EH (cell line): ENCODE measurements at places on chromosomes 6 and 20.
A peak's percentile ranks its signal among the peaks of the same experiment; 100 is the strongest.

GRCh38 chr6:53925891-53926290 lies 131.1 kb downstream of the LRRC1 start:
- no peak for DNase-seq

DNA sequence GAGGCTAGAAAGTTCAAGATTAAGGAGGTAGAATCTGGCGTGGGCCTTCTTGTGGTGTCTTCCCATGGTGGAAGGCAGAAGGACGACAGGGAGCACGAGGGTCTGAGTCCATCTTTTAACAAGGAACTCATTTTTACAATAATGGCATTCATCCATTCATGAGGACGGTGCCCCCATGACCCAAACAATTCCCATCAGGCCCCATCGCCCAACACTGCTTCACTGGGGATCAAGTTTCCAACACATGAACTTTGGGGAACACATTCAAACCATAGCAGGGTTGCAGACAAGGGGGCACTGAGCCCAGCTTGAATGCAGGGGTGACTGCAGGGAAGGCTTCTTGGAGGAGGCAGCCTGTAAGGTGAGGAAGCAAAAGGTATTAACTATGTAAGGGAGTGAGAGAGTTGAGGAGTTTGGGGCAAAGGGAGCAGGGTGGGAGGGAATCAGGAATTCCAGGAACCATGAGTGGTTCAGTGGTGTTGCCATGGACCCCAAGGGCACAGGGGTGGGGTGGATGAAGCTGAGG lies 5.5 kb downstream of the RAB44 start:
- DNase-seq: no peak

- DNase-seq: no peak
Measured at GRCh38 chr20:56736285-56736857, 107.3 kb downstream of the TFAP2C start.

GRCh38 chr20:4896971-4897497 lies 104.3 kb downstream of the SLC23A2 start:
- DNase-seq: no peak

DNA sequence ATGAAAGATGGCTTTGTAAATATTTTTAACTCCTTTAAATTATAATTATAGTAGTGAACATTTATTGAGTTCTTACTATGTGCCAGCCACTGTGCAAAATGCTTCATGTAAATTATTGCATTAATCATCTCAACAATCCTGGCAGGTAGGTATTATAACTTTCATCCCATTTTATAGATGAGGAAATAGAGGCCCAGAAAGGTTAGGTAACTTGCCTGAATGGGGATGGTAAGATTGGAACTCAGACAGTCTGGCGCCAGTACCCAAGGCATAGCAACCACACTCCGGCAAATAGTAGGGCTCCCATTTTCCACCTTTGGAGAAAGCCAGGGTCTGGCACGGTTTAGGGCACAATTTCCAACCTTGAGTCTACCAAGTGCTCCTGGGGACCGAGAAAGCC lies 129.8 kb downstream of the VEGFA start:
- no peak for DNase-seq

DNA sequence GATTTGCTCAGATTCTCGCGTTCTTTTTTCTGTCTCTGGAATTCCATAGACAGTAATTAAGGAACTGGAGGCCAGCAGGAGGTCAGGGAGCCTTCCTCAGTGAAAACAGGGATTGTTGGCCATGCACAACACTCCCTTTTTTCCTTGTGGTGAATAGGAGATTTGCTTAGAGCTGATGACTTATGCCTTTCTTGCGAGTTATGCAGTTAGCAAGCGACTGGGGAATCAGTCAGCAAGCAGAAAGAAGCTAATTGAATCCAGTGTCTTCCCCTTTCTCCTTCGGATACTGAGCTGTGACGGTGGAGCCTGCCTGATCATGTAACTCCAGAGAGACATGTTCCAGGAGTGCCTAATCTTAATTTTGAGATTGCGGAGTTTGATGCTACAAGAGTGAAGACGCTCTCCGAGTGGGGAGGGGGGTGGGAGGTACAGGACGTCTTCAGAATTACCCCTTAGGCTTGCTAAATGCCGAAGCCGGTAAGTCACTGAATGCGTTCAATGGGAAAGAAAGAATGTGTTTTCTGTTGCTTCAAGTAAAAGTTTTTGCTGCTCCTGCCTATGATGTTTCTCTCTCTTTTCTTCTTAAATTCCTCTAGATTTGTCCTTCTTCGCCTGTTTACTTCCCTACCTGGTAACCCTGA lies 165.9 kb downstream of the SASH1 start:
- DNase-seq: peak; percentile 93

- no peak for DNase-seq
Measured at GRCh38 chr20:16710781-16711180, 19.0 kb upstream of the SNRPB2 start.

DNA sequence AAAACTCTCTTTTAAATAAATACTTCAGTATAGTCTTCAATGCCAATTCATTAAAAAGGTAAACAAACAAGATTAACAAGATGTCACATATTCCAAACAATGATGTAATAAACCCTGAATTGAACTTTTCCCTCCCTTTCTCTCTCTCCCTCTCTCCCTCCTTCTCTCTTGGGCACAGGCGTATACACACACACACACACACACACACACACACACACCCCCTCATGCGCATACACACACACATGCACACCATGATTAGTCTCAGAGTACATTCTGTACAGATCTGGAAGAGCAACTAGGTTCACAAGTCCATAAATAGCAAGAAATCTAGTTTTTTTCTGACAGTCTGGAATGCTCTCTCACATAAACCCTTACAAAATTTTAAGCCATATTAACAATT lies 128.3 kb downstream of the DST start:
- DNase-seq: peak; percentile 15

DNA sequence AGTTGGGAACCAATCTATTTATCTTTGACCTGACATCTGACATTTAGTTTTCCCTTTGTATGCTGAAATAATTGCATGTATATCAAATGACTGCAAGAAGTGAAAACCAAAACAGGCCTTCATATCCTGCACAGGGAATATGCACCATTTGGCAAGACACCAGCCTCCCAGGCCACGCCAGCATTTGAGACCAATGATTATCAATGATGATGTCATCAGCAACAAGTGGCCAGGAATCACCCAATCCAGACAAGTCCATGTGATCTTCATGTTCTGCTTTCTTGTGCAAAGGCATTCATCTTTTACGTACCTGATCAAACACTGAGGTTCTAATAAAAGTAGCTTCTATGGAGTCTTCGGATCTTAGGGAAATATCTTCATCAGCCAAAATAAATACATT lies 107.4 kb upstream of the TENT5A start:
- no peak for DNase-seq

DNA sequence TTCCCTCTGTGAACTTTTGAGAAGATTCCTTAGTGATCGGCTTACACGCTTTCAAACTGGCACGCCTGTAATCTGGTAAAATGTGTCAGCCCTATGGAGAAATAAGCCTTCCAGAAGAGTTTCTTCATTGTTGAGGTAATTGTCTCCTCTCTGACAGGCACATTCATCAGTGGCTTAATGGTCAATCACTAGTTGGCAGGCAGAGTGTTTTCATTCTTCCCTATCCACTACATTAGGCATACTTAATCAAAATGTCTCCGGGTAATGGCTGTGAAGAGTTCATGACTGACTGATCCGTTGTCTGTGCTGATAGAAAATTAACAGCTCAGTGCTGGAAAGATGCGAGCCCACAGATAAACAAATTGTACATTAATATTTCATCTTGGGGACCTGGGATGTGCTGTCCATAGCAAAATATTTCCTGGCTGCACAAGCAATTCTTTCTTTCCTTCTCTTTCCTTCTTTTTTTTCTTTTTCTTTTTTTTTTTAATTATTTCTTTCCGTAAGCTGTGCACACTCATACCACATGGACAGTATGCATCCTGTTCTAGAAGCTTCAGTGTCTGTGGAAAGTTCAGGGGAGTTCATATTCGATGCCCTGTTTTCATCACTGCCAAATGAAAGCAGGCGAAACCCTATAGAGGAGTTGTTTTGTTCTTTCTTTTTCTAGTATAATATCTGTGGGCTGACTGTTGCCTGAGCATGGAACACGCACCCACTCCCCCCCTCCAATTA lies 31.4 kb downstream of the TSHZ2 start:
- no peak for DNase-seq

DNA sequence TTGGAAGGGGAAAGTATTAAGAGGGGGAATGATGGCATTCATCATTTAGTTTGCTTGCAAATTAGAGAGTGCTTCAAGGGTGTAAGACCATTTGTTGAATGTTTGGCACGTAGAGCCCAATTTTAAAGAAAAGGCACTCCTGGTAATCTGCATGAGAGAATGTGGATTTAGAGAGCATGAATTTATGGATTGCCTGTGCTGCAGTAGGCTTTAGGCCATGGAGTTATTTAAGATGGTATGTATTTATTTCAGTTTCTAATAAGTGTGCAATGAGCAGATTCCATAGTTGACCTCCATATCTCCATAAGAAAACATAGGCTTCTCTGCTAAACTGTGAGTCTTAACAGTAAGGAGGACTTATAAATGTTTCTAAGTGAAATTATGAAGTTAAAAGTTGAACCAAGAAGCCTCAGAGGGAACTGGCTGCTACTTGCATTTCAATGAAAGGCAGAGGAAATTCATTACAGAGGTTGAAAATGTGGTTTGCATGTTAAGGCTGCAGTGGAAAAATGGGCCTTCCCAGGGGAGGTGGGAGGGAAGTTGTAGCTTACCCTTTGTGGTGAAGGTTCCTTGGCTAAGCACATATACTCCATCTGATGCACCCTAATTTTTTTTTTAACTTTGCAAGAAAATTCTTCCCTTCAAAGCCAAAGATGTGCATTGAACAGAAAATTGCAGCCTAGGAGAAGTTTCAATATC lies 134.2 kb downstream of the CARMIL1 start:
- DNase-seq: no peak

GRCh38 chr20:18496042-18496441 lies 983 bp downstream of the RBBP9 start:
- DNase-seq: no peak

DNA sequence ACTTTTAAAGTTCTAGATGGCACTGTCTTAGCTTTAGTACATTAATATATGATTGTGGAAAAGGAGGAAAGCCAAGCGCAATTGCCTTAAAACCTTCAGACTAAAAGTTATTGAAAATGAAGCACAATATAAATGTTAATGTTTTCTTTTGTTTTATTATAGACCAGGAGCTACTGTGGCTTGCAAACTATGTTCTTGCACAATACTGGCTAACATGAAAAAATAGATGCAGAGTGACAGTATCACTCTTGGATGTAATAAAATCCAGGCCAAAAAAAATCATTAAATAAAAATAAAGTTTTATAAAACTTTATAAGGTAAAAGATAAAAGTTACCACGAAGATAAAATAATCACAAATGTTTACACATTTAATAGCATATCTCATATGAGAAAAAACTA lies 18.3 kb upstream of the PLN start:
- peak; percentile 26 for DNase-seq

DNA sequence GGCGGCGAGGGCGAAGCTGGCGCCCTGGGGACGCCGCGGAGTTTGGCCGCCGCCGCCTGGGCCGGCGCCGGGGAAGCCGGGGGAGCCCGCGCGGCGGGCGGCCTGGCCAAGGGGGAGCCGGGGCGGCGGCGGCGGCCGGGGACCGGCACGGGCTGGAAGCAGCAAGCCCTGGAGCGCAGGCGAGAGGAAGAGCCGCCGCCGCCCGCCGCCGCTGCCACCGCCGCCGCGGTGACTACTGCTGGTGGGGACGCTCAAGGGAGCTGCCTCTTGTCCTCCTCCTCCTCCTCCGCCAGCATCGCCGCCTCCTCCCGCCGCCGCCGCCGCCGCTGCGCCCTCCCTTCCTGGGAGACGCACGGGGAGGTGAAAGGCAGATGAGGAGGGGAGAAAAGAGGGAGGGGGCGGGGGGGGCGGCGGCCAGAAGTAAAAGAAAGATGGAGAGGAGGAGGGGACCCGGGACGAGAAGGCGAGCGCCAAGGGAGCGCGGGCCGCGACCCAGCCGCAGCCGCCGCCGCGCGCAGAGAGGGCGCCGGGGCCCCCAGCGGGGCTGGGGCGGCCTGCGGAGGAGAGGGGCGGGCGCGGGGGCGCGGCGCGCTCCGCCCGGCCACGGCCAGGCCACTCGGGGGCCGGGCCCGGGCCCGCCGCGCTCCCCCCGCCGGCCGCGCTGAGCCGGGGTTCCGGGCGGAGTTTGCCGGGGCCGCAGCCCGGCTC lies 846 bp downstream of the PDE10A start:
- no peak for DNase-seq

DNA sequence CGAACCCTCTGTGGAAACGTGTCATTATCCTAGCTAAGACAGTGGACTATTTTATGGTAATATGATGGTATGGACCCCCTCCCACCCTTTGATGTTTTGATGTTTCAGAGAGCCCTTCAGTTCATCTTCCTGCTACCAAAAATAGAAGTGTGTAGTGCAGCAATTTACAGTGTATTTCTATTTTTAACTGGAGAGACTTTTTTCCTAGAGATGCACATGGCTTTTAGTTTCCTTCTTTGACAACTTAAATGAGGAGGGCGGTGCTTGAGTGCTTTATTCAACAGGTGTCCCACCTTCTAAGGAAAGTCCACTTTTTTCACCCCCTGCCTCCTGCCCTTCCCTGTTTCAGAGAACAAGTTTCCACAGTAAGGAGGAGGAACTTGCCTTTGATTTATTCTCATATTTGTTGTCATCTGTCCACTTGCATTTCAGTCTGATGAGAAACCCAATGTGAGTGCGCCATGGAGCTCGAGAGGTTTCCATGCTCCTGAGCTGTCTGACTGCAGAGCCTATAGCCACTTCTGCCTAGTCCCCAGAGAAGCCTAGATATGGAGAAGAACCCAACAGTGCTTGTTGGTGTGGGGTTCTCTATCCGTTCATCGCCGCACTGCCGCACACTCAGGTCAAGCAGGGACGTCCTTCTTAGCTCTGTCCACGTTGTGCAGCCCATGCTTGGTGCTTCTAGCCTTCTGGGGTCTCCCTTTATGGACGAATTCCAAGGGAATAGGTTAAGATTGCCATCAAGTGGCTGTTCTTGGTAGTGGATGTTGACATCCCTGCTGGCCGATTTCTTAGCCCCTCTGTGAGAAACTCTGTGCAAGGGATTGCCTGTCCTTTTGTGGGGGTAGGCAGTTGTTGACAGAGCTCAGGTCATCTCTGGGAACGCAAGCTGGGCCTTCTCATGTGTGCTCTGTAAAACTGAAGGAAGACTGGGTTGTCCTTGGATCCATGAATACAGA lies 144.2 kb downstream of the JARID2 start:
- peak; percentile 52 for DNase-seq

DNA sequence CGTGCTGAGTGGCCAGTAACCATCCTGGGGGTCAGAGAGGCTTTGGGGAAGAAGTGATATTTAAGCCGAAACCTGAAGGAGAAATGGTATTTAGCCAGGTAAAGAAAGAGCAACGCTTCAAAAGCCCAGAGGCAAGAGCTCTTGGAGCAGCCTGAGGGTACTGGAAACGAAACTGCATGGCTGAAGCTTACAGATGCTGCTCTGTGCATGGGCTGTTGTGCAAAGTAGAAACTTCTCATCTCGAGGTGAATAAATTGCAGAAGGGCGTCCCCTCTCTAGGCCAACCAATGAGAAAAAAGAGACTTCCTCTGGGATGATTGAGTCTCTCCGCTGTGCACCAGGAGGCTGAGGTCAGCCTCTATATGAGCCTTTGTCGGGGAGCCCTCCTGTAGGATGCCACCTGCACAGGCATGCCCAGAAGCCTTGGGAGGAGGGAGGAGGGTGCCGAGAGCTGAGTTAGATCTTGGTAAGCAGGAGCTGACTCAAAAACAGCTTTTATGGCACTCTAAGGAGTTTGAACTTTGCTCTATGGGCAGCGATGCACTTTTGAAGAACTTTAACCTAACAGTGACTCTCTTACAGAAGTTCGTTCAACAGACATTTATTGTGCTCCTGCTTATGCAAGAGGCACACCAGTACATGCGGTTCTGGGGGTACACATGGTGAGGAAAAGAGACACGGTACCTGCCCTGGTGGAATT lies 61.6 kb upstream of the EDN1 start:
- DNase-seq: no peak
